WTC11 (cell line): ENCODE measurements at places on chromosomes 2 and 18.

GRCh38 chr2:26701596-26701995, 9.1 kb downstream of the KCNK3 start:
- no peak for DNase-seq

GRCh38 chr2:162244541-162245031, 1.3 kb upstream of the FAP start:
- DNase-seq, result no peak

DNA sequence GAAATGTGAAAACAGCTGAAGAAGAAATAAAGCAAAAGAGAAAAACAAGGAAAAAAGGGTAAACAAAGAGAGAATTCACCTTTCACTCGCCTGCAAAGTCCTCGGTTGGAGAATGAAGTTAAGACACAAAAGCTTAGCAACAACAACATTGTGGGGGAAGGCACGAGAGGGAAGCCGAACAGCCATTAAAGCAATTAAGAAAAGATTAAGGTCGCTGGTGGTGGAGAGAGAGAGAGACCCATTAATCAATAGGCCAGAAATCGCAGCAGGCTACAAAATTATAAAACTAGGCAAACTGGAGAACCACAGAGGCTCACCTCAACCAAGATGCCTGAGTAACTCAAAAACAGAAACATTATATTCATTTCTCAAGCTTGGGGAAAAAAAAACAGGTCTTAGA, 120.0 kb upstream of the SIX3 start:
- DNase-seq, result no peak

GRCh38 chr2:107036293-107036692, 150.3 kb upstream of the ST6GAL2 start:
- DNase-seq, result no peak

DNA sequence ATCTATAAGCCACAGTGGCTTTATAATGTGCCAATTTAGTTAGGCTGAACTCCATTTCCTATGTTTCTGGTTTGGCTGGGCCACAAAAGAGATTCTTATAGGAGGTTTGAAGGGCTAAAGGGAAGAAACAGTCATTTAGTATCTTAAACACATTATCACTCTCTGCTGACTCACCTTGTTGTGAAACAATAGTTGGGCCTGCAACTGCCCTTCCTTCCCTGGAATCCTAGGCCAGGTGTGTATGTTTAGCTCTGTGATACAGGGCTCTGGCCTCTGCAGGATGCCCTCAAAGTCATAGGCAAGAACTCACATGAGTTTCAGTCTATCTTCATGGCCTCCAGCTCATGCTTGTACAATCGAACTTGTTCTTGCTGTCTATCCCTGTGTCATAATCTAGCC, 400.0 kb upstream of the CELF4 start:
- DNase-seq, result no peak

DNA sequence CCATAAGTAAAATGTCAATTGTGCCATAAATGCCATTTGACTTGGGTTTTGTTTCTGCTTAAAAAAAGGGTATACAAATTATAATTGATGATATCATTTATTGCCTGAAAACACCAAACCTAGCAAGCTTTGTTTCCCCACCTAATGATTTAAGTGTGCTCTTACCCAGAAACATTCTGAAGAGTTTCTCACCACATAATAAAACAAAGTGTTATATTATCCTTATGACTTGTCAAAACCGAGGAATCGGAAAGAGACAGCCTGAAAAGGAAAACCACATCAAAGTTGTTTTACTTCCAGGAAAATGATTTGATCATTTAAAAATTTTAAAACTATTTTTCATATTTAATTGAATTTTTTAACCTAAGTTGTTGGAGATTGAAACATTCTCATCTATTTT, 170.5 kb upstream of the SLC39A10 start:
- DNase-seq, result no peak

GRCh38 chr2:10253596-10254372, 48.9 kb upstream of the HPCAL1 start:
- peak; percentile 2 for DNase-seq

GRCh38 chr2:28602751-28603639, 107.1 kb downstream of the PLB1 start:
- DNase-seq, result no peak

DNA sequence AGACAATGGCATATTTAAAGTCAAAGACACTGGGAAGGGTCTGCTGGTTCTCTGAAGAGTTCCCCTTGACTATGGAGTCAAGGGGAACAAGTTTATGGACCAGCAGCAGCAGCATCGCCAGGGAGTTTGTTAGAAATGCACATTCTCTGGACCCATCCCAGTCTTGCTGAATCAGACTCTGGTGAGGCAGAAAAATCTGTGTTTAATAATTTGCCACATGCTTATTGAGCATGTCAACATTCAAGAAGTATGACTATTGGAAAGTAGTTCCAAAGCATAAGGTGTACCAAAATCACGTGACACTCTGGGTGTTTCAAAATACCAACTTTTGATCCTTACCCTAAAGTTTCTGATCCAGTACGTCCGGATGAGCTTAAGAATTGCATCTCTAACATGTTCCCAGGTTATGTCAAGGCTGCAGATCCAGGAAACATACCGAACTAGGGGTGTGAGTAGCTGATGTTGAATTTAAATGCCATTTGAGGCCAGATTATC, 853.8 kb downstream of the TMEM182 start:
- no peak for DNase-seq

DNA sequence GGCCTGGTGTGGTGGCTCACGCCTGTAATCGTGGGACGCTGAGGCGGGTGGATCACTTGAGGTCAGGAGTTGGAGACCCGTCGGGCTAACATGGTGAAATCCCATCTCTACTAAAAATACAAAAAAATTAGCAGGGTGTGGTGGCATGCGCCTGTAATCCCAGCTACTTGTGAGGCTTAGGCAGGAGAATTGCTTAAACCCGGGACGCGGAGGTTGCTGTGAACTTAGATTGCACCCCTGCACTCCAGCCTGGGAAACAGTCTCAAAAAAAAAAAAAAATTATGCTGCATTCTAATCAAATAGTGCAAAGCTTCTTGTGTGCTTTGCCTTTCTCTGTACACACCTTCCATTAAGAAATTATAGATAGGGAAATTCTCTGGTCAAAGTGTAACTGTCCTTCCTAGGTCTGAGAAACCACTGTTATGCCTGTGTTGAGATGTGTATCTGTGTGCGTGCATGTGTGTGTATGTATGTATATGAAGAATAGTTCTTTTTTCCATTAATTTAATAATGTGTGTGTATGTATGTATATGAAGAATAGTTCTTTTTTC, 2.5 kb downstream of the CD28 start:
- no peak for DNase-seq

GRCh38 chr18:23872701-23873550, 141.6 kb upstream of the TTC39C start:
- DNase-seq, result no peak

DNA sequence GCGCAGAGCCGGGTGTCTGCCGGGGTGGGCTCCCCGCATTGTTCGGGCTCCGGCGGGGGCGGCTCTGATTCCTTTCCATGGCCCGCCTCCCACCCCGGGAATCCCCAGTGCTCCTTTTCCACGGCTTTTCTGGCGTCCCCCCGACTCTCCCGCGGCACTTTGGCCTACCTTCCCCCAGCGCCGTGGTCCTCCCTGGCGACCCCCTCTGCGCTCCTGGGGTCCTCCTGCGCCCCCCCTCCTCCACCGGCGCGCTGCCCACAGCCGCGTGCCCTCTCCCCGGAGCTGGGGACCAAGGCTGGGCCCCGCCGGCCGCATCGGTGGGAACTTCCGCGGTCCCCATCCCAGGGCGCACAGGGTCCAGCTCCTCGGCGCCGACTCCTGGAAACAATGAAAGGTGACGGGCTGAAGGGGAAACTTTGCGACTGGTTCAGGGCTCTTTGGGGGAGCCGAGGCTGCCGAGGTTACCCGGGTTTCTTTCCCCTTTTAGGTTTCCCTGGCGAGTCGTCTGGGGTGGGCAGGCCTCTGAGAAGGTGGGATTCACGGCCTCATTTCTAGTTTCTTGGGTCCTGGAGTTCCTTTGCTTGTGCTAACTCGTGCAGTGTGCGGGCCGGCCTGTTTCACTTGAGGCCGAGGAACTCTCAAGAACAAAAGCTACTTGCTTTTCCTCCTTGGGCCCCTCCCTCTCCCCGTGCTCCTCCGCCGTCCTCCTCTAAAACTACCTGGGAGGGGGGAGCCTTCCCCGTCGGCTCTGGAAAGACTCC, 2.2 kb downstream of the TGIF1 start:
- DNase-seq, result peak; percentile 44

DNA sequence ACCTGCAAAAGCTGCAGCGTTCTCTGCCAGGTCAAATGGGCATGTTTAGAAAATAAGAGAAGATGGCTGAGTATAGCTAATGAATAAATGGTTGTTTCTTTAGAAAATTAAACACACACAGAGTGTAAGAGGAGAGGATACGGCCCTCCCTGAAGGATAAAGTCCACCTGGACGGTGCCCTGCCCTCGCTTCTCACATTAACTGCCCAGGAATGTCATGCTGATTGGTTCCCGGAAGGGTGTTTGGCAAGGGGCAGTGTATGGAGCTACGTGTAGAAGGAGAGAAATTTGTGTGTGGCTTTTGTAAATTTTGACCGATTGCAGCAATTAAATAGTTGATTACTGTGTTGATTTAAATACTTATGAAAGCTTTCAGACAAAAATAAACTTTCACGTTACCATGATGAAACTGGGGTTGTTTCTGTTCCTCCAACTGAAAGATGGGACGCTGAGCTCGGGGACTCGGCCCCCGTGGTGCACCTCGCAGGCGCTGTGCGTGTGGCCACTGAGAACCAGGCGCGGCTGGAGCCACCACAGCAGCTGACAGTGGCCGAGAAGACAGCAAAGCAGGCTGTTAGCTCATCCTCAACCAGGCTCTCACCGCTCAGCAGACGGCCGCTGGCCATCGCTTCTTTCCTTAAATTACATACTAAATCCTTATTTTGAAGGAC, 22.7 kb downstream of the MPPE1 start:
- no peak for DNase-seq

- no peak for DNase-seq
Observed at GRCh38 chr2:98241592-98241991, 104.7 kb upstream of the CNGA3 start.

- DNase-seq, result no peak
Observed at GRCh38 chr2:182883451-182883850, 17.0 kb upstream of the FRZB start.

GRCh38 chr2:204225671-204226073, 289.1 kb downstream of the ICOS start:
- no peak for DNase-seq

- no peak for DNase-seq
Observed at GRCh38 chr18:13625355-13625754, 101.0 kb downstream of the FAM210A start.
